ENCODE measurements at places on chromosomes 7 and 10.

DNA sequence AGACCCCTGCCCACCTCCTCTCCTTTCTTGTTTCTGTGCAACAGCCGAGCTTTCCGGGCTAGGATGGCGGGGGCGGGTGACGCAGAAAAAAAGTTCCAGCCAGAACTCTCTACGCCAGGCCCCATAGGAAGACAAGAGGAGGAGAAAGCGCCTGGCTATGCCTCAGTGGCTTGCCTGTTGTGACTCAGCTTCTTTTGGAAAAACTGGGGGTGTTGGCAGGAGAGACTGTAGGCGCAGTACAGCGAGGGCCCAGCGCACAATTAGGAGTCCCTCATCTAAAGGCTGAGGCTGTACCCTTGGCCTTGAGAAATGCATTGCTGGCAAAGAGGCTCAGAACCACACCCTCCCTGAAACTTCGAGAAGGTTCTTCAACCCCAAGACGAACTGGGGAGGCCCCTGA is 28.0 kb upstream of the KPNA7 start:
- no peak for DNase-seq

DNA sequence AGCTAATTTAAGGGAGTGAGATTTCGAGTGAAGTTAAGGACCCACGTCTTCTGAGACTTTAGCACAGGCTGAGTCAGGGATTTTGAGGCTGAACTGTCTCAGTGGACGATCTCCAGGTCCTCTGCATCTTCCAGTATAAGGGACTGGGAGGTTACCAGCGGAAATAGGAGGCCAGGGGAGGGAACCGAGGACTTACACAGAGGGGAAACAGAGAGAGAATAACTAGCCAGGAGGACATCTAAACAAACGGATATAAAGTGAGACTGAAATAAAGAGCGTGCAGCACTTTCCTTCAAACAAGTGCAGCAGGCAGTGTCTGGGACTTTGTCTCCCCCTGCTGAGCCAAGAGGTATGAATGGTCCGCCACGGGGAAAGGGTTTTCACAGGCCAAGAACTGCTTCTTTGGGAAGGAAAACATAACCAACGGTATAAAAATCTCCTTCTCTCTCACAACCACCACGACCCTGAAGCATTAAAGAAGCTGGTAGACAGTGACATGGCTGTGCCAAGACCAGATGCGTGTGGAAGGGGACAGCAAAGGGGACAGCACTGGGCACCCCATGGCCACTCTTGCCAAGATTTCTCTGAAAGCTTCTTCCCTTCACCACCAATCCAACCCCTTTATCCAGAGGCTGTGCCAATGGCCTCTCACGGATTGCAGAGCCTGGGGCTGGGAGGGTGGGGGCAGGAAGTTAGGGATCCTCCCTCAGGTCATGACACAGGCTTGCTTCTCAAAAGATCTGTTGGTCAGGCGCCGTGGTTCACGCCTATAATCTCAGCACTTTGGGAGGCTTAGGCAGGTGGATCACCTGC is 72.0 kb downstream of the SLC37A3 start:
- peak; percentile 31 for DNase-seq

DNA sequence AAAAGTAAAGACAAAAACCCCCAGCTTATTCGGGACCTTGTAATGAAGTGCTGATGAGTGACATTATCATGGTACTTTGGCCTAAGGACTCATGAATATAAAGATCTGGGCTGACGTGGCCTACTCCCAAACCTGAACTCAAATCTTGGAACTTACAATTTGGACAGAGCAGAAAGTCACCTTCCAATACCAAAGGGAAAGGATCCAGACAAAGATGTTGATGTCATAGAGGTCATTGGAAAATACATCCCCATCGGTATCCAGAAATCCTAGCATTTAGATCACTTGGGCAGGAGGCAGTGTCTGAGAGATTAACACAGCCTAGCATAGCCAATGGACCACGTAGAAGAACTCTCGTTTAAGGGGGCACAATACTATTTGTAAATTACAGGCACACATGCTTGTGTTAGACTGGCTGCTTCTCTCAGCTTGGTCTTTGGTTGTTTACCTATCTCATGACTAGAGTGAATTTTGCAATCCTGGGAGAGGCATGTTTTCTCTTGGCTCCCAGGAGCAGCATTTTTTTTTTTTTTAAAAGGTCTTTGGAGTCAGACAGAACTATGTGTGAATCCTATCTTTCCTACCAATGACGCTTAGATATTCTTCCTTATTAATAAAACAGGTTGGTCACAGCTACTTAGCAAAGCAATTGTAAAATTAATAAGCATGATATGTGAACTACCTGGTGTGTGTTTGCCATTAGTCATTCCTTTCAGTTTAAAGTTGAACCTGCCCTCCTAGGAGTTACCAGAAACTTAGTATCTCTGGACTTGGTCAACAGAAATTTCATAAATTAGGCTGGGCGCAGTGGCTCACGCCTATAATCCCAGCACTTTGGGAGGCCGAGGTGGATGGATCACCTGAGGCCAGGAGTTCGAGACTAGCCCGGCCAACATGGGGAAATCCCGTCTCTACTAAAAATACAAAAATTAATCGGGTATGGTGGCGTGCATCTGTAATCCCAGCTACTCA is 27.8 kb upstream of the MRPS33 start:
- no peak for DNase-seq

GRCh38 chr7:24971333-24972165 is 8.4 kb downstream of the OSBPL3 start:
- no peak for DNase-seq

GRCh38 chr10:73867126-73867807 is 7.1 kb downstream of the CAMK2G start:
- DNase-seq: no peak

DNA sequence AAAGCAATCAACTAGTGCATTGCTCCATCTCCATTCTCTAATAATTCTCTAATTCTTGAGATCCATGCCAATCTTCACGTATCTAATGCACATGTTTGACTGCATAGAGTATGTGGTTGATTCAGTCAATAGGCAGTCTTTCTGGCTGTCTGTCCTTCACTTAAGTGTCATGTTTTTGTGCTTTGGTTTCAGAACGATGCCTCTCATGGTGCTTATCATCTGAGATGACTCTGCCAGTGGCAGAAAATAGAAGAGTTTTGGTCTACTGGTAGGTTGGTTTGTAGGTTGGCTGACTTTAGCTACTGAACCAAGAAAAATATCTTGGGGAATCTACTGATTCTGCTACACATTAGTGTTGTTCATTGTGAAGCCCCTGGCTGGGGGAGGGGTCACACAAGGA is 364.2 kb downstream of the SFMBT2 start:
- DNase-seq: no peak

- DNase-seq: no peak
Measured at GRCh38 chr7:24725554-24726241, 31.6 kb downstream of the GSDME start.

DNA sequence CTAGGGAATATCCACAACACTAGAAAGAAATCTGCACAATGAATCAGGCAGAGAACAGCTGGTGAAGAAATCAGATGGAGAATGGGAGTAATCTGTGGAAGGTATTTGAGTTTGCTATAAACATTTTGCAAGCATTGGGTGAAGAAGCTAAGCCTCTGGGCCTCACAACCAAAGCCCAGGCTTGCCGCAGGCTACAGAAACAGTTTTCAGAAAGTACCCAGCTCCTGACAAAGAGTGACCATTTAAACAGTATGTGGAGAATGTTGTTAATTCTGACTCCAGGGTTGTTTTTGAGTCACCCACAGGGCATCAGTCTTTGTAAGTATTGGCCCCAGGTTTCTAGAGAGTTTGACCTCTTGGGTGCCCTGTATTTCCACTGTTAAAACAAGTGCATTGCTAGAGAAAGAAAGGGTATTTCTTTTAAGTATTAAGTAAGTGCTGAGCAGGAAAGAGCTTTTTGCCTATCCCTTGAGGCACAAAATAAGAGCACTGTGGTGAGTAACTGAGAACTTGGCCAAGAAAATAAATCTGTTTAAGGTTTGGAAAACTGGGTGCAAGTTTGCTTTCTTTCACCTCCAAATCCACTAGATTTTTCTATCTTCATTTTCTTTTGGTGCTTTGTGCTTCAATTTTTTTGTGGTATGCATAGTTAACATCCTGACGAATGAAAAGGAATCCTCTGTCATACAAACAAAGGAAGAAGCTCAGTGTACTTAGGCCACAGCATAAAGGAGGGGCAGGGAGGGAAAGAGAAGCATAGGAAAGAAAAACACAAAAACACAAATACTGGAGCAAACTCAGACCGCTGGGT is 691.8 kb downstream of the SUGCT start:
- no peak for DNase-seq

GRCh38 chr10:11230498-11231167 is 213.0 kb downstream of the CELF2 start:
- DNase-seq: no peak

DNA sequence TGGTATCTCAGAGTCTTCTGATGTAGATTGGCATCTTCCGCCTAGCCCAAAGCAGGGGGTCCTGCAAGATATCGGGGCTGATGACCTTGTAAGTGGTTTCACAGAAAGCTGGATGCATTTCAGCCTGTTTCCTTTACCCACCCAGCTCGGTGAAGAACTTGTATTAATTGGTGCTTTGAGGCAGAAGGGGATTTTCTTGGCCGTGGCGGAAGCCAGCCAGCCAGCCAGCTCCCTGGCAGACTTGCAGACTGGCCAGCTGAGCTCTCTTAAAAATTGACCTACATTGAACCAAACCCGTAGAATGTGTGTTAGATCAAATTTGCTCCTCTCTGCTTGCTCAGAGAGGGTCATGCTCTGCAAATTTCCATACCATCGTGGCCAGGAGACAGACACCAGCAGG is 218.4 kb downstream of the ADAM12 start:
- DNase-seq: no peak

DNA sequence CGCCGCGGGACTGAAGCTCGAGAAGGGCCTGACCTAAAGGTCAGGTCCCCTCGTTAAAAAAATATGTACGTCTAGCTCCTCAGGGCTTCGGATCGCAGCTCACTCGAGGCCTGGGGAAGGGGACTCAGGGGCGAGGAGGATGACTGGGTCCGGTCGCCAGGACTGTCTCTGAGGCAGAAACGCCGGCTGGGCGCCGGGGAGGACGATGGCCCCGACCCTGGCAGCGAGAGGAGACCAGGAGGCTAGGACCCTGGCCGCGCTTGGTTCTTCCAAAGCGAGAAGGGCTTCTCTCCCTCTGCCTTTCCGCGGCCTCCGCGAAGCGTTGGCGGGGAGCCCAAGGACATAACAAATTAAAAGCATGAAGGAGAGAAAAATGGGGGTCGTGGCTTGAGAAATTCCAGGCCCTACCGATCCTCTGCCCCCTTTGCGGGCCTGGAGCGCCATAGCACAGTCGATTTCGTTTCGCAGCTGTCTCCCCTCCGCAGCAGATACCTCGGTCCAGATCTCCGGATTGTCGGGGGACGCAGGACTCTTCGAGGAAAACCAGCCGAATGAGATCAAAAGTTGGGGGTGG is 3.1 kb downstream of the NKX2-3 start:
- no peak for DNase-seq

- no peak for DNase-seq
Measured at GRCh38 chr7:155811895-155812761, at the start of gene SHH. Gene SHH, minus strand, starts transcription at chr7:155812463. Its CDS starts 341 bp downstream, at chr7:155812122.

DNA sequence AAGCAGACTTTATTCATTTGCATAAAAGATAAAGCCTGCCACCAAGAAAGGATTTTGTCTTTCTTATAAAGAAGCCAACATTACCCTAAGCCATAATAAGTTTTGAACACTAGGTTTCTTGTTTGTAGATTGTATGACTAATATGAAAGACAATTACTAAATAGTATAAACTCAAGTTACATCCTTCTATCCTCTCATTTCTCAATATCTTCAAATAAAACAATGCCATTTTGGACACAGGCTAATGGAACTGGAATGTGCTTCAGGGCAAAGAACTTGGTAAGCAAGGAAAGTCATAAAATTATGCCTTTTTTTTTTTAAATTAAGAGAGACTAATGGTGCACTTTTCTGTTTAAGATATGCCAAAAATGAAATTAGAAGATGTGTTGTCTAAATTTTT is 137.7 kb downstream of the DKK1 start:
- DNase-seq: no peak

DNA sequence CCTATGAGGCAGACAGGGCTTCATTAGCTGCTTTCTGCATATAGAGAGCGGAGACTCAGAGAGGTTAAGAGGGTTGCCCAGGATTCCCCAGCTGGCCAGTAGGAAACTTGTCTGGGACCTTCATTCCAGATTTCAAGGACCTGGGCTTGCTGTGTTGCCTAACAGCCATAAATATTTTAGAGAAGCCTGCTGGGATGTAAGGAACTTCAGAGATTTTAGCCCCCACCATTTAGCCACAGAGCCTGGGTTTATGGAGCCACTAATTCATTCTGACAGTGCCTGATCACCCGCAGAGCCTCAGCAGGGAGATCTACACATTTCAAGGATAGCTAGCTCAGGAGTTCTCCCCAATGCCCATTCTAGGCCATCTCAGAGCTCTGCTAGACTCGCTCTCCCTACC is 56.6 kb upstream of the TRUB1 start:
- no peak for DNase-seq

- DNase-seq: no peak
Measured at GRCh38 chr7:1651031-1651446, 19.0 kb upstream of the ELFN1 start.

- no peak for DNase-seq
Measured at GRCh38 chr10:74333174-74333573, 182.2 kb downstream of the ADK start.

DNA sequence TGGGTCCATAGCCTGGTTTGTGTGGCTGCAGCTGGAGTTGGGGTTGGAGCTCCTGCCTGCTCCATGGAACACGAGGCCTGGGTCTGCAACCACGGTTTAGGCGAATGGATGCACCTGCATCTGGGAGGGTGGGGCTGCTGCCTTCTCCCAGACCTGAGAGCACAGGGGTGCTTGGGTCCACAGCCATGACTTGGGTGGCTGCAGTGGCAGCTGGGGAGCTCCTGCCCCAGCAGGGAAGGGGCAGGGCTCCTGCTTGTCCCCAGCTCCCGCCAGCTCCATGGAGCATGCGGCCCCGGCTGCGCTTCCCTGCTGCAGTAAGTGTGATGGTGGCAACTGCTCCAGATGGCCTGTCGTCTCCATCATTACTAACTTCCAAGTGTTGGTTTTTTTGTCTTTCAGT is 571.1 kb upstream of the LRRN3 start:
- DNase-seq: no peak

- DNase-seq: no peak
Measured at GRCh38 chr10:126972635-126973414, 67.6 kb downstream of the DOCK1 start.

DNA sequence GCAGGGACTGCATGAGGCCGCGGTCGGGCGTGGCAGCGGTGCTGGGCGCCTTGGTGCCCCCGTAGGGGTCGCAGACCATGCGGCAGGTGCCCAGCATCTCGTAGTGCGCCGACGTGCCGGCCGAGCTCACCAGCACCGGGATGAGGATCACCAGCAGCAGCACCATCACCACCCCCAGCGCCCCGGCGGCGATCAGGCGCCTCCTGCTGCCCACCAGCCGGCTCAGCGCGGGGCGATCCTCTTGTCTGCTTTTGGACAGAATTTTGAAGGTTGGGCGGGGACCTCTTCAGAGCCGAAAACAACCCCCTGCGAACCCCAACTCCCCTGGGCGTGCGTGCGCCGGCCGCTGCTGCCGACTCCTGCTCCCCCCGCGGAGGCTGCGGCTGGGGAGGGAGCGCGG is 779 bp downstream of the C1QL3 start:
- DNase-seq: no peak

GRCh38 chr7:143027683-143028082 is 751 bp upstream of the OR9A2 start:
- DNase-seq: no peak

GRCh38 chr7:157769526-157770215 is 432.9 kb downstream of the DNAJB6 start:
- no peak for DNase-seq

Data from stimulated activated CD8-positive, alpha-beta memory T cell treated with anti-CD3 and anti-CD28 coated beads, Interleukin-4, amount 100 ng/mL, for 1 hour (primary cell).